ENCODE measurements at places on chromosomes 2 and 18. TPM values are rescaled to one million over a fixed set of nuclear protein-coding genes. Genes with fewer than 3 reads are reported as not detected.

Gene UGT1A4
- total RNA-seq, result 1,011 TPM

Gene LCT
- 0.12 TPM for total RNA-seq

DNA sequence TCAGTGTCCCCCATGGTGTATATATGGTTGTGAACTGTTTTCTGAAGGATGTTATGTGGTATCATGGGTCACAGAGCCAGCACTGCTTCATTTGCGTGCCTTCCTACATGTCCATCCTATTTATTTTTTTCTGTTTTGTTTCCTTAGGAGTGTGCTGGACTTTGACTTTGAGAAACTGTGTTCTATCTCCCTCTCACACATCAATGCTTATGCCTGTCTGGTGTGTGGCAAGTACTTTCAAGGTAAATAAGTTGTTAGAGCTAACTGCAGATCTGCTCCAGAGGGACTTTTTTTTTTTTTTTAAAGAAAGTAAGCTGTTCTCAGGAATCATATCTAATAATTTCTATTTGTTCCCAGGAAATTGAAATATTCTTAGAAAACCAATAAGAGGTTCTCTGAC, 5.4 kb downstream of the USP39 start:
- no peak for DNase-seq

DNA sequence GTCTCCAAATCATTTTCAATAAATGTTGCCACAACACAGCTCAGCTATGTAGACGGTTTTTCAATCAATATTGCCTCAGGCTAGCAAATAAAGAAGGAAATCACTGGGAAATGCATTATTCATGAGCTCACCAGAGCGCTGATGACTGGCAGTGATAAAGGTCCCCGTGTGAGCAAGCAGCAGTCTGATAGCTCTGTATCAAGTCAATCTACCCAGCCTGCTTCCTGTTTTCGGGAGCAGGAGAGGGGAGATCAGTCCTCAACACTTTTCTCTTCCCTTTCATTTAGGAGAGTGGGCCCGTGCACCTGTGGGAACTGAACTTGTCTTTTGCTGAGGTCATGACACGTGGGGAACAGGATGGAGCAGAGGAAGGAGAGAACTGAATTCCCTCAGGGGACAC, 253.9 kb upstream of the SIX2 start:
- DNase-seq, result no peak

All from right lobe of liver (tissue), 6 donors.